ENCODE measurements at places on chromosomes 2 and 18. TPM values are rescaled to one million over a fixed set of nuclear protein-coding genes. Genes with fewer than 3 reads are reported as not detected.

NPHP1 gene
- 4.4 TPM for total RNA-seq

GAD1 gene
- 10.9 TPM for total RNA-seq

REG3G gene
- not detected for total RNA-seq

CNGA3 gene
- not detected for total RNA-seq

HAAO gene
- total RNA-seq, result 4.7 TPM

PTPRN gene
- total RNA-seq, result not detected

TMEM247 gene
- not detected for total RNA-seq

MC4R gene
- not detected for total RNA-seq

KCNK3 gene
- total RNA-seq, result 0.08 TPM

UNC80 gene
- 6.0 TPM for total RNA-seq

ALKAL2 gene
- total RNA-seq, result 0.43 TPM

IL18R1 gene
- not detected for total RNA-seq

NRP2 gene
- total RNA-seq, result 57.5 TPM

CFC1 gene
- not detected for total RNA-seq

SPATS2L gene
- total RNA-seq, result 355 TPM

IL36RN gene
- not detected for total RNA-seq

LYG2 gene
- 0.30 TPM for total RNA-seq

UNC50 gene
- 50.7 TPM for total RNA-seq

SLC23A3 gene
- total RNA-seq, result 0.13 TPM

ESPNL gene
- 2.6 TPM for total RNA-seq

ERMN gene
- total RNA-seq, result not detected

GALNT14 gene
- not detected for total RNA-seq

DSEL gene
- 24.6 TPM for total RNA-seq

UGT1A10 gene
- total RNA-seq, result not detected

PLEKHB2 gene
- 50.4 TPM for total RNA-seq

CENPA gene
- total RNA-seq, result 50.2 TPM

ALPP gene
- total RNA-seq, result 0.08 TPM

ALLC gene
- not detected for total RNA-seq

ZNF892 gene
- total RNA-seq, result 6.8 TPM

LAMA3 gene
- 0.08 TPM for total RNA-seq

AGXT gene
- total RNA-seq, result 1.3 TPM

G6PC2 gene
- not detected for total RNA-seq

ANO7 gene
- 2.3 TPM for total RNA-seq

FKBP7 gene
- 48.4 TPM for total RNA-seq

SUCLG1 gene
- total RNA-seq, result 92.2 TPM

RETSAT gene
- 9.3 TPM for total RNA-seq

MCM6 gene
- total RNA-seq, result 102 TPM

MC5R gene
- not detected for total RNA-seq

ARID5A gene
- 12.4 TPM for total RNA-seq

DPP4 gene
- 0.08 TPM for total RNA-seq

PDE1A gene
- 1.6 TPM for total RNA-seq

TSGA10 gene
- 3.1 TPM for total RNA-seq

SIX2 gene
- 51.9 TPM for total RNA-seq

GCFC2 gene
- 28.1 TPM for total RNA-seq

IL36G gene
- not detected for total RNA-seq

ABCB11 gene
- not detected for total RNA-seq

DOK6 gene
- total RNA-seq, result 0.47 TPM

HPCAL1 gene
- total RNA-seq, result 52.4 TPM

LOXL3 gene
- total RNA-seq, result 16.8 TPM

RTKN gene
- 47.4 TPM for total RNA-seq

KIAA2012 gene
- not detected for total RNA-seq

VWA3B gene
- not detected for total RNA-seq

HOXD3 gene
- total RNA-seq, result not detected

CYS1 gene
- total RNA-seq, result not detected

ZNF521 gene
- total RNA-seq, result 17.6 TPM

BUB1 gene
- 118 TPM for total RNA-seq
